ENCODE measurements at places on chromosomes 1 and 21. TPM values are rescaled to one million over a fixed set of nuclear protein-coding genes. Genes with fewer than 3 reads are reported as not detected.

- H3K4me1 ChIP-seq, result no peaks in the 10 kb centered on the region
- H3K27ac ChIP-seq, result no peak overlapping the region
- H3K4me3 ChIP-seq, result no peak overlapping the region
Measured at GRCh38 chr1:7373251-7373650, 397.8 kb upstream of the VAMP3 start.

- H3K27ac ChIP-seq, result no peak overlapping the region
- no peak for DNase-seq
- no peak overlapping the region for H3K4me3 ChIP-seq
- no peaks in the 10 kb centered on the region for H3K36me3 ChIP-seq
- no peaks in the 10 kb centered on the region for H3K27me3 ChIP-seq
- H3K4me1 ChIP-seq, result no peaks in the 10 kb centered on the region
Measured at GRCh38 chr1:192104852-192105251, 53.4 kb upstream of the RGS18 start.

GRCh38 chr1:48493041-48493440 is 21.0 kb upstream of the SPATA6 start:
- no peak overlapping the region for H3K27ac ChIP-seq
- no peaks in the 10 kb centered on the region for H3K36me3 ChIP-seq
- no peaks in the 10 kb centered on the region for H3K27me3 ChIP-seq
- no peak for DNase-seq

The ATAD3C gene
- under 0.01 TPM for total RNA-seq

The LORICRIN gene
- total RNA-seq, result not detected

GRCh38 chr1:110057963-110058518 is 12.4 kb downstream of the ALX3 start:
- no peaks in the 10 kb centered on the region for H3K27me3 ChIP-seq
- no peak overlapping the region for H3K27ac ChIP-seq
- no peaks in the 10 kb centered on the region for H3K36me3 ChIP-seq
- no peak for DNase-seq
- H3K4me3 ChIP-seq, result no peak overlapping the region

- no peak for DNase-seq
- no peak overlapping the region for H3K27ac ChIP-seq
- H3K4me3 ChIP-seq, result no peak overlapping the region
- H3K4me1 ChIP-seq, result peaks cover 24% of the 10 kb centered on the region
Measured at GRCh38 chr1:119435052-119435451, 20.1 kb downstream of the HSD3B2 start.

DNA sequence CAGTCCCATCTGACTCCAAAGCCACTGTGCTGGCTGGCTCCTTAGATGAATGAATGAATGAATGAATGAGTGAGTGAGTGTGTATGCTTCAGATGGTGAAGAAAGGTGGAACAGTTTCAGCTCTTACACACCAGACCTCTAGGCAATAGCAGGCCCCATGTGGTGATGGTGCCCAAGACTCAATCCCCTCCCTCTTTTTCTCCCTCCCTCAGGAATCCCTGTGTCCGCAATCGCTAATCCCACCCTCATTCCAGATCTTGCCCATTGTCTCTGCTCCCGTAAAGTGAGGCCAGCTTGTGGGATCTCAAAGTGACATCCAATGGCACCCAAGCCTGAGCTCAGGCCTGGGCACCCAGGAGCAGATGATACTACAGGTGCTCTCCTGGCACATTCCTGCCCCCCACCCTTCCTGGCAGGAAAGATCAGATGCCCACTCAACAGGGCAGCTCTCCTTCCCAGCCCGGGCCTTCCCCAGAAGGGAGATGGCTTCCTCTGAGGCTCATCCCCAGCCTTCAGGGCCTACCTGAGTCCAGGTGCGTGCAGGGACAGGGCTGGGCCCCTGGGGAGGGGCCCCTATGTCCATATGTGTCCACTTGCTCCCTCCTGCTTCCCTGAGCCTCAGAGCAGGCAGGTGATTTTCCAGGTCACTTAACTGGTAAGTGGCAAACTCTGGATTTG is 106.4 kb downstream of the HMGB4 start:
- no peaks in the 10 kb centered on the region for H3K36me3 ChIP-seq
- no peak overlapping the region for H3K27ac ChIP-seq
- peaks cover 4% of the 10 kb centered on the region for H3K4me1 ChIP-seq
- H3K27me3 ChIP-seq, result no peaks in the 10 kb centered on the region
- no peak overlapping the region for H3K4me3 ChIP-seq

GRCh38 chr1:197399755-197400521 is 131.9 kb downstream of the CRB1 start:
- no peak overlapping the region for H3K27ac ChIP-seq
- H3K27me3 ChIP-seq, result no peaks in the 10 kb centered on the region
- H3K4me1 ChIP-seq, result no peaks in the 10 kb centered on the region

GRCh38 chr1:46811053-46811452 is 12.2 kb downstream of the CYP4B1 start:
- no peak for DNase-seq
- no peaks in the 10 kb centered on the region for H3K27me3 ChIP-seq
- H3K4me1 ChIP-seq, result no peaks in the 10 kb centered on the region
- H3K4me3 ChIP-seq, result no peak overlapping the region

All from adrenal gland (tissue), 19 donors.